ENCODE measurements at places on chromosomes 11 and 22.

DNA sequence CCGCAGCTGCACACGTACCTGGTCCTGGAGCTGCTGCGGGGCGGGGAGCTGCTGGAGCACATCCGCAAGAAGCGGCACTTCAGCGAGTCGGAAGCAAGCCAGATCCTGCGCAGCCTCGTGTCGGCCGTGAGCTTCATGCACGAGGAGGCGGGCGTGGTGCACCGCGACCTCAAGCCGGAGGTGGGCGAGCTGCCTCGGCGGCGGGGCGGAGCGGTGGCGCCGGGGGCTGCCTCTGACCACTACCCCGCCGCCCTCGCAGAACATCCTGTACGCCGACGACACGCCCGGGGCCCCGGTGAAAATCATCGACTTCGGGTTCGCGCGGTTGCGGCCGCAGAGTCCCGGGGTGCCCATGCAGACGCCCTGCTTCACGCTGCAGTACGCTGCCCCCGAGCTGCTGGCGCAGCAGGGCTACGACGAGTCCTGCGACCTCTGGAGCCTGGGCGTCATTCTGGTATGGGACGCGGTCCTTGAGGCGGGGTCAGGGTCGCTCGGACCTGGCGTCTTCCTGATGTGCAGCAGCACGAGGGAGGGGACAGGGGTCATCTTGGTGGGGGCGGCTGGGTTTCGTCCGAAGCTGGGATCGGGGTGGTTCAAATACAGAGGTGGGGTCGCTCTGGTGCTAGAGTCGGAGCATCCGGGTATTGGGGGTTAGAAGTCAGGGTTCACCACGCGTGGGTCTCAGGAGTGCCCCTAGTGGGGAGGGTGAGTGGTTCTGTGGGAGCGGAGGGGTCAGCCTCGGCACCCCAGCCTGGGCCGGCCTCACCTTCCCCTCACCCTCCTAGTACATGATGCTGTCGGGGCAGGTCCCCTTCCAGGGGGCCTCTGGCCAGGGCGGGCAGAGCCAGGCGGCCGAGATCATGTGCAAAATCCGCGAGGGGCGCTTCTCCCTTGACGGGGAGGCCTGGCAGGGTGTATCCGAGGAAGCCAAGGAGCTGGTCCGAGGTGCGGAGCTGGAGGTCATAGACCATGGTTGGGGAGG, 10.8 kb downstream of the RPS6KA4 start:
- H3K27ac ChIP-seq: no peak overlapping the region
- no peak for DNase-seq
- no peaks in the 10 kb centered on the region for H3K27me3 ChIP-seq

DNA sequence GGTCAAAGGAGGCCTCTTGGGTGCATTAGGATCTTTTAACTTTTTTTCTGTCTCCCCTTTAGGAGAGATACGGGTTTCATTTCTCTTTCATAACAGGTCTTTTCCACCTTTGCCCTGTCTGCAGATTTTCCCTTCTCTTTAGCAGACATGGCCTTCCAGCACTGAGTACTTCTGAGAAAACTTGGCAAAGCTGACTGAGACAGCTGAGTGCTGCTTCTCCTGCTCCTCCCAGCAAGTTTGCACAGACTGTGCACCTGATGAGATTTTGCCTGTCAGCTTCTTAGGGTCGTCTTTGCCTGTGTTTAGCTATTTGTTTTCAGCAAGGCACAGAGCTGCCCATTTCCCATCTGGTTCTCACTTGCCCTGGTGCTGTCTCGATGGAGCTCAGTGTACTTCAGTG, 87.5 kb upstream of the TBCEL start:
- no peaks in the 10 kb centered on the region for H3K36me3 ChIP-seq
- no peak for DNase-seq
- no peak overlapping the region for H3K27ac ChIP-seq
- no peaks in the 10 kb centered on the region for H3K27me3 ChIP-seq
- no peaks in the 10 kb centered on the region for H3K4me1 ChIP-seq
- H3K4me3 ChIP-seq: no peak overlapping the region

- no peaks in the 10 kb centered on the region for H3K36me3 ChIP-seq
- H3K4me3 ChIP-seq: no peak overlapping the region
- 0 out of 2 replicates have a peak, but pooled peaks cover 2% of the 10 kb centered on the region for H3K27me3 ChIP-seq
- peaks cover 3% of the 10 kb centered on the region for H3K4me1 ChIP-seq
- no peak overlapping the region for H3K27ac ChIP-seq
- no peak for DNase-seq
Observed at GRCh38 chr11:2789331-2789730, 89.5 kb upstream of the KCNQ1OT1 start.

- no peak overlapping the region for H3K4me3 ChIP-seq
- no peaks in the 10 kb centered on the region for H3K4me1 ChIP-seq
Observed at GRCh38 chr11:72930008-72930407, 115.8 kb downstream of the ATG16L2 start.

- H3K4me1 ChIP-seq: no peaks in the 10 kb centered on the region
- no peak for DNase-seq
- no peak overlapping the region for H3K4me3 ChIP-seq
- H3K27me3 ChIP-seq: no peaks in the 10 kb centered on the region
- H3K36me3 ChIP-seq: no peaks in the 10 kb centered on the region
- H3K27ac ChIP-seq: no peak overlapping the region
Observed at GRCh38 chr11:77303328-77303727, 1.8 kb upstream of the GDPD4 start.

- no peak overlapping the region for H3K27ac ChIP-seq
- H3K36me3 ChIP-seq: no peaks in the 10 kb centered on the region
Observed at GRCh38 chr11:2310786-2311352, 9.1 kb downstream of the TSPAN32 start.
